ENCODE measurements at places on chromosomes 1 and 21.

DNA sequence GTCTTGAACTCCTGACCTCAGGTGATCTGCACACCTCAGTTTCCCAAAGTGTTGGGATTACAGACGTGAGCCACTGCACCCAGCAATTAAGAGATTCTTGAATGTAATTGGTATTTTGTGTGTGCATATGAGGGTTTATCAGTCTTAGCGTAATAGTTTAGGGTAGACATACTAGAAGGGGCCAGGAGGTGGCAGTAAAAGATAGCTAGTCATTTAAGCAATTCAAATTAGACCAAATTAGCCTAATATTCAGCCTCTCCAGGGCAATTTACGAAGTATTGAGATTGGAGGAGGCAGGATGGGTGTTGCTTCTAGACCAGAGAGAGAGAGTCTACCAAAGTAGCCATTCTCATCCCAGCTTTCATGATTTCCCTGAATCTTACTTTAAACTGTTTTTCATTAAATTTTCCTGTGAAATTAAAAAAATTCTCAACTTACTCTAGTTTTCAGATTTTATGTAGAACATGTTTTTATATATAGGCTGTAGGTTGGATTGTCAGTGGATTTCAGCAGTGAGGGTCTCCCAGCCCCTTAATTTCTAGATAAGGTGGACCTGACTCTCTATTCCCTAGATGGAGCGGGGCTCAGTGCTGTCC lies 119.7 kb downstream of the HHAT start:
- peak; percentile 65 for DNase-seq

DNA sequence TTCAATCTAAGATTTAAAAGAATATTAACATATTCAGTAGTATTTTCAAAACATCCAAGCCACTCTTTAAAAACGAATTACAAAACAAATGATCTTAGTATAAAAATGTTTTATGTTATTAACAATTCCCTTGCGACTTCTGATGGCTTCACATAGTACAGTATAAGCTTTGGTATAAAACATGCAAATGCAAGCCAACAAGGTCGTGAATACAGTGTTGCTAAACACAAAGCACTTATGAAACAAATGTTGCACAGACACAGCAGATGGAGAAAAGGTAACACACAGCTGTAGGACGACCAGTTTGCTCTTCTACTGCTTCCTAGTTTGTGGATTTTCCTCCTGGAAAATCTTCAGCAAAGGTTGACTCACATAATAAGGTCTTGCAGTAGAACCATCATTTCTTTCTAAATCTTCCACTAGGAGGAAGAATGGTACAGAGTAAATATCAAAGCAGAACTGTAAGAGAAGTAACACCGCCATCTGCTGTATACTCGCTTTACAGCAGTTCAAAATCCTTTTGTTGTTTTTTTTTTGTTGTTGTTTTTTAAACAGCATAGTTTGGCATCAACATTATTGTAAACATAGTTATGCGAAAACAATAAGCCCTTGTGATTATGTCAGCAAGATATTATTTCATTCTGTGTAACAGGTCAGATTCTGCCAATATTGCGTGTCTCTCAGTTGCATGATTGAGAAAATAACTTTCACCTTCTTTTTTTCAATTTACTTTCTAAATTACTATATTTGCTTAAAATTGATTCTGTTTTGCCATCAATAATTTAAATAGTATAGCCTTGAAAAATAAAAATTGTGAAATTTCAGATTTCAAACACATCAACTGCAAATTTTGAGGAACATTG lies 69.5 kb downstream of the LHX8 start:
- DNase-seq = peak; percentile 70

DNA sequence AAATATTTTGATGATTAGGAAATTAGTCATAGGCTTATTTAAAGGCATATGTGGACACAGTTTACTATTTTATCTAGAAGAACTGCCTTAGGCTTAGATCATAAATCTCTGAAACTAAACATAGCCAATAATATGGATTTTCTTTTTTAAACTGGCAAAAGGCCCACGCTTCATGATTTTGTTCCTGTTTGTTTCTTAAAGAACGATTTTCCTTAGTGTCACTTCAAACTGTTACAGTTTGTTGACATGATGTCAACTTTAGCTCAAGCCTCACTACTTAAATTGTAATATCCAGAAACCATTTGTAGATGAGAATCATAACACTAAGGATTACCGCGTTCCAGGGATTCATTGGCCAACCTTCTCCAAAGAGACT lies 322.6 kb downstream of the HHIPL2 start:
- DNase-seq = no peak

DNA sequence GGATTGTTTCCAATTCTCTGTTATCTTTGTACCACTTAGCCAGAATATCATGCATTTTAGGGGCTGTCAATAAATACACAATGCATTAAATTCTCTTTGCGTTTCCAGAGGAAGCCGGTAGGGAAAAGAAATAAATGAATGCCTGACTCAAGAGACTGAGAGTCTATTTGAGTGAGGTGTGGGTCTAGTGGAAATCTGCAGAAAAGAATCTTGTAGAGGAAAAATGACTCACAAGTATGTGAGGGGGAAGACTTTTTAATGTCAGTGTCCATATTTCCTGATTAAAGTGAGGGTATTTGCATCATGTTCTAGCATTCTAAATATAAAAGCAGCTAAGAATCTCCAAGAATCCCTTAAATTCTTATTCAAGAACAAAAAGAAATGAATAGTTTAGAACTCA lies 271.1 kb downstream of the PTPRC start:
- DNase-seq = no peak

GRCh38 chr1:114169509-114169908 lies 15.8 kb upstream of the SYT6 start:
- DNase-seq = no peak

GRCh38 chr1:234509457-234510328 lies 30.7 kb upstream of the TARBP1 start:
- no peak for DNase-seq

DNA sequence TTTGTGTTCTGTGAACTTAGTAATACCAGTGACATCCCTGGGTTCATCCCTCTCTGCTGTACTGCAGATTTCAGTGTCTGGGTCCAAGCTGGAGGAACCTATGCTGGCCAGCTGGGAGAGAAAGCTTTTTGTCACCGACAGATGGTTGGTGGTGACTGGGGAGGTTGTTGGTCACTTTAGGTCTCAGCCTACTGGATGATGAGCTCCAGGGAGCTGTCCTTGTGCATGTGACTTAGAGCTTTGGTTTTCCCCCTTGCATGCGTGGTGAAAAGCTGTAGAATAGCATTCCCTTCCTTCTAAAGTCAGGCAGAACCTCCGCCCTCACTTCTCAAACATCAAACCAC lies 22.9 kb upstream of the IKBKE start:
- no peak for DNase-seq

DNA sequence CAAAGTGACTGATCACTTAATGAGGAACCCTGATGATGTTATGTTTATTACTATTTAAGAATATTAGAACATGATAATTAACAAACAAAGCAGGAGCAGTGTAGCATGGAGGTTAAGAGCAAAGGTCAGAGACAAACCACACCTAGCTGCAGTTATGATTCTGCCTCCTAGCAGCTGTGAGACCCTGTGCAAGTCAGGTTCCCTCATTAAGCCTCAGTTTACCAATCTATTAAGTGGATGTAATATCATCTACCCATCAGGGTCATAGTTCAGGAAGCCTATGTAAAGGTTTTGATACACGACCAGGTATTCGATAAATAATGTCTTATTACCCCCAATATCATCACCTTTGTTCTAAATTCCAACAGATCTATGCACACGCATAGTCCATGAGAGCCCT lies 32.0 kb downstream of the DUSP10 start:
- DNase-seq = no peak

DNA sequence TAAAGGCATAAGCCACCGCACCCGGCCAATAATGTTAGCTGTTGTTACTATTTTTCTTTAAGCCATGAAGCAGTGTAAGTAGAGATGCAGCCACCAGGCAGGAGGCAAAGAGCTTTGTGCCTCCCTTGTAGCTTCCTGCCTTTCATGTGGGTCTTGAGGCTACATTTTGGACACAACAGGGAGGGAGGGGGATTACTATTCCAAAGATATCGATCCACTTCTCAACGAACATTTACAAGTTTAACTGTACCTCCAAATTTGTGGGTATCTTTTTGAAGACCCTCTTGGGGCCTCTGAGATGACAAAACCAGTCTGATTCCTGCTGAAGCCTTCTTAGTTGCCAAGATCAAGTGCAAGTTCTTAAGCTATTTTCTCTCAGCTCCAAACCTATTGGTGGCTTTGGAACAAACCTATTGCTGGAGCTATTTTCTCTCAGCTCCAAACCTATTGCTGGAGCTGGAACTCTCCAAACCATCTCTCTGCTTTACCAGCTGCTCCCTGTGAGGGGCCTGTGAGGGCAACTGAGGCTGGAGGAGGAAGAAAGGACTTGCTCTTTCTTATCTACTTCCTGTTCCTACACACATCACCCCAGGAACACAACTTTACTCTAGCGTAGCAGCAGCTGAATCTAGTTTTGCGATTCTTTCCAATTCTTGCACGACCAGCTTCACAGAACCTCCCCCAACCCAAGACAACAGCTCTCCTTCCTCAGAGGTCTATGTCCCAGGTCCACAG lies 16.1 kb upstream of the RCAN3 start:
- DNase-seq = no peak

GRCh38 chr1:82245345-82246014 lies 444.7 kb downstream of the ADGRL2 start:
- DNase-seq = no peak

- peak; percentile 90 for DNase-seq
Measured at GRCh38 chr21:42061195-42061985, 9.7 kb upstream of the UMODL1 start.

DNA sequence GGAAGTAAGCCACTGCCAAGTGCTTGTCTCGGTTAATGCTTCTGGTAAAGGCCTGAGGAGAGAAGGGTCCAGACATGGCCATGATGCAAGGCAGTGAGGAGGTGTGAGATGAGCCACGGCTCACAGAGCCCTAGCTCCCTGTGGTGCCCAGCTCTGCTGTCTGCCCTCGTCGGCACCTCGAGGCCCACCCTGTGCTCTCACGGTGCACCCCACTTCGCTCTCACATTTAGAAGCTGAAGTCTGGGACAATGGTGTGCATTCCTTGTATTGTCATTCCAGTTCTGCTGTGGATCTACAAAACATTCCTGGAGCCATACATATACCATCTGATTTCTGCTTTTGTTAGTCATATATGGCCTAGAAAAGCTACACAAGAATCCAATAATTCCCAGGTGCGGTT lies 3.3 kb downstream of the NCF2 start:
- DNase-seq = no peak

GRCh38 chr1:50893466-50893865 lies 66.6 kb downstream of the FAF1 start:
- DNase-seq = no peak

- DNase-seq = peak; percentile 71
Measured at GRCh38 chr1:111334169-111334568, 43.5 kb downstream of the CHIA start.

DNA sequence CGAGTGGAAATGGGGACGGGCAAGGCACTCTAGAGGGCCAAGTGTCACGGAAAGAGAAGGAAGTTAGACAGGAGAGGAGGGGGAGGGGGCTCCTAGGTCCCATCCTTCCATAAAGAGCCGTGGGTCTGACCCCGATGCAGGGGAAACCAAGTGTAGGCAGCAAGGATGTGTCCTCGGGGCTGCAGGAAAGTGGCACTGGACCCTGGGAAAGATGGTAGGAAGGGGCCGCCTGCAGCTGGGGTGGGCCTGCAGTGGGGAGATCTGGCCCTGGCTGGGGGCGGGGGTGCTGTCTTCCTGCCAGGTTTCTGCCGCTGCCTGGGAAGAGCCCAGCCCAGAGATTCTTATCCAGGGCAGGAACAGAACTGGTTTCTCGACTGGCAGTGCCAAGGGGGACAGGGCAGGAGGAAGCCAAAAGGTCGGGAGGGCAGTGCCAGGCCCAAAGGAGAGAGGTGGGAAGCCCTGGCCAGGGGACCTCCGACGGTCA lies 12.9 kb downstream of the CRABP2 start:
- DNase-seq = no peak

DNA sequence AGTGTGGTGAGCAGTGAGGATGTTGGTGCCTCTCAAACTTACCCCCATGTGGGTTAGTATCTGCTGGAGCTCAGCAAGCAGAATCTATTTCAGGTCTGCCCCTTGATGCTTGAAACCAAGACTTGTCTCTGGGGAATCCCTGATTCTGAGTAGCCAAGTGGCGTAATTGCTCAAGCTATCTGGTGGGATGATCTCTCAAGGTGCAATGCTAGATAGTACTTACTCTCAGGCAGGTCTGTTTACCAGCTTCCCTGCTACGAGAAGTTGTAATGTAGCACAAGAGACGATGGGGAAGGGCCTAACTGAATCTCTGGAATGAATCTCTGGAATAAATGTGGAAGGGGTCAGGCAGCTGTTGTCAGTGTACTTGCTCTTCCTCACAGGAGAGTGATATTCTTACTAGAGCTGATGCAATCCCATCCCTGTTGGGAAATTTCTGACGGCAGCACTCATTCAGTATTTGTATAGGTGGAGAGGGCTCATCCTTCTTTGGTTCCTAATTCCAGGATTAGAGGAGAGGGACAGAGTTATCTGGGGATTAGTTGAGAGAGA lies 65.4 kb downstream of the MACF1 start:
- peak; percentile 75 for DNase-seq

DNA sequence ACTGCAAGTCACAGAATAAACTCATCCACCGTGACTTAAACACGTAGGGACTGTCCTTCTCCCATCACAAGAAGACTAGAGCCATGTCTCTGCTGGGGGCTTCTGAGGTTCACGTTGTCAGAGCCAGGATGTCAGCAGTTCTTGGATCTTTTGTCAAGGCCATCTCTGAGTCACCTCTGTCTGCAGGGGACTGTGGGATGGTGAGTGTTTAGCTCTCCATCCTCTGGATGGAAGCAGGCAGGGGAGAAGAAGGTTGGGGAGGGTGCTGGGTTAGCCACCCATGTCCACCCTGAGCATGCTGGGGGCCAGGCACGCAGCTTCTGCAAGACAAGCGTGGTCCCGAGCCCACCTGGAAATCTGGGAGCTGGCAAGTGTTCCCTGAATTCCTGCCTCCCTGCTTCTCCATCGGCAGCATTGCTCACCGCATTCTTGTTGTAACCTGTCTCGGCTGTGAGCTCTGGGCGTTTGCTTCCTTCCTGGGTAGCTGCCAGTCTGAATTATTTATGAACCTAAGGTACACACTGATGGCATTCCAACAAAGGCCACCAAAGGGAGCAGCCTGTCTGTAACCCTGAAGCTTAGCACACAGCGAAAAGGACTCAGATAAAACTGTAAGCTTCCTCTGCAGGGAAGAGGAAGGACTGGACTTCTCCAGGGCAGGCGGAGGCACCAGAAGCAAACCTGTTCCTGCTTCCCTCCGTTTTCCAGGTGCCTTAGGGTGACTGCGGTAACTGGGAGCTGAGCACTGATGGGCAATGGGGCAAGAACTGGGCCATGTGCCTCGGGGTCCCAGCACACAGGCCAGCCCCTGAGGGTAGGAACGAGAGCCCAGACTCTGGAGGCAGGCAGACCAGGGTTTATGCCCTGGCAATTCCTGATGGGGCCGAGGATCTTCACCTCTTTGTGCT lies 88.6 kb downstream of the RIPK4 start:
- no peak for DNase-seq

- peak; percentile 31 for DNase-seq
Measured at GRCh38 chr1:56516539-56517252, 62.7 kb downstream of the PLPP3 start.

GRCh38 chr1:22976461-22977243 lies 4.0 kb upstream of the LACTBL1 start:
- peak; percentile 89 for DNase-seq

- DNase-seq = no peak
Measured at GRCh38 chr1:201300641-201301040, 17.3 kb downstream of the PKP1 start.

GRCh38 chr1:9413071-9413876 lies 120.6 kb downstream of the SPSB1 start:
- DNase-seq = peak; percentile 83

- DNase-seq = no peak
Measured at GRCh38 chr21:34950980-34951379, 98.1 kb downstream of the RUNX1 start.

- no peak for DNase-seq
Measured at GRCh38 chr1:221532071-221532773, 209.7 kb downstream of the DUSP10 start.
